ENCODE measurements at places on chromosomes 4 and X.

GRCh38 chrX:131747173-131747572, 203.3 kb downstream of the OR13H1 start:
- peak; percentile 72 for DNase-seq

DNA sequence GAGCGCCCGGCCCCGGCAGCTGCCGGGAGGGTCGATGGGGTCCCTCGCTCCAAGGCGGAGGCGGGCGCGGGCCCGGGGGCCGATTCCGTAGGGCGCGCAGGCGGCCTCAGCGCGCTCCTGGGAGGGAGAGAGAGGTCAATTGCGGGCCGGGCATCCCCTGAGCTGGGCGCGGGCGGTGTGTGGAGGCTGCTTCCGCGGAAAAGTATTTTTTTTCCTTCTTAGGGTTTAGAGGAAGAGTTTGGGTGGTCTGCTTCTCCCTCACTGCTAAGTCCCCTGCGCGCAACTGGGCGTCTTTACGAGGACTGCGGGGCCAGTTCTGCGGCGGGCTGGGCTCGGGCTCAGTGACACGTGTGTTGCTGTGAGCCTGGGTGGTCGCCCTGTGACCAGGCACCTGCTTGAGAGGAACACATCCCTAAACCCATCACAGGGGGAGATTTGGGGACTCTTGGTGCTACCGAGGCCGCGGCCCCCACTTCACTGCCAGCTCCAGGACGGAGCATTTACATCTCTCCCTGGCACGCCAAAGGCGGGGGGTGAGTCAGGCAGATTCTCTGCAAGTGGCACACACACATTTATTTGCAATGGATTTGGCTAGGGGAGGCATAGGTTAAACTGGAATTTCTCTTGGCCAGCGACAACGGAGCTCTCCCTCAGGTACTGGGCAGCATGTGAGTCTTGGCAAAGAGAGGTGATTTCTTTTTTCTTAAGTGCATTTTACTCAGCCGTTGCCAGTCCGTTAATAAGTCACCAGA, 151.2 kb upstream of the SLC4A4 start:
- DNase-seq: peak; percentile 55

- peak; percentile 47 for DNase-seq
Observed at GRCh38 chrX:15146515-15146914, 123.4 kb downstream of the ASB9 start.

- no peak for DNase-seq
Observed at GRCh38 chrX:19334945-19335626, 8.6 kb upstream of the PDHA1 start.

DNA sequence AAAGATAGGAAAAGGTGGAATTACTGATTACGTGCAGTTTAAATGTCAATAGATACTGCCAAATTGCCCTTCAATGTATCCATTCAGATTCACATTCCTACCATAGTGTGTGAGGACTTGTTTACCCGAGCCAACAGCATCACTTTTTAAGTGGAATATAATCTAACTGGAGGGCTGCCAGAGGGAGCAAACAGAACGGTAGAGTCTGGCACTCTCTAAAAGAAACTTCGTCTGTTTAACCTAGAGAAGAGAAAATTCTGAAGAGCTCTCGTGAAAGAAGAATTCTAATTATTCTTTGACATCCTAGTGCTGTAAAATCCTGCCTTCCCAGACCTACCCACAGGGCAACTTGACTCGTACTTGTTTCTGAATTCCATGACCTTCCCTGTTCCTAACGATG, 23.2 kb downstream of the SMIM43 start:
- DNase-seq: no peak

GRCh38 chrX:128805236-128805635, 718.1 kb downstream of the SMARCA1 start:
- no peak for DNase-seq

DNA sequence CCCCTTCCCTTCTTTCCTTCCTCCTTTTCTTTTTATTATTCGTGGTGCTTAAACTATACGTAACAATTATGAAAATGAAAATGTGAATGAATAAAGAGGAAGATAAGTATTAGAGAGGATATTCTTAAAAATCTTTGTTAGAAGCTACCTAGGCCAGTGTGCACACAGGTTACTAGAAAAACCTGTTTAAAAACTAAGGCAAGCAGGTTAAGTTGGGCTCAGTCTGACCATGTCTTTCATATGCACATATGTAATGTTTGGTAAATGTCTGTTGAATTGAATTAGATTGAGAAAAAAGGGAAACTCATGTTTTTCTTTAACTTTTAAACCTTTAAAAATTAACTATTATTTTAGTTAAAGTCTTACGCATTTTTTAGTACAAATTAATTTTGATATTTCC, 7.8 kb downstream of the SHROOM3 start:
- DNase-seq: no peak

- DNase-seq: no peak
Observed at GRCh38 chr4:174451718-174452296, 70.5 kb downstream of the HPGD start.

DNA sequence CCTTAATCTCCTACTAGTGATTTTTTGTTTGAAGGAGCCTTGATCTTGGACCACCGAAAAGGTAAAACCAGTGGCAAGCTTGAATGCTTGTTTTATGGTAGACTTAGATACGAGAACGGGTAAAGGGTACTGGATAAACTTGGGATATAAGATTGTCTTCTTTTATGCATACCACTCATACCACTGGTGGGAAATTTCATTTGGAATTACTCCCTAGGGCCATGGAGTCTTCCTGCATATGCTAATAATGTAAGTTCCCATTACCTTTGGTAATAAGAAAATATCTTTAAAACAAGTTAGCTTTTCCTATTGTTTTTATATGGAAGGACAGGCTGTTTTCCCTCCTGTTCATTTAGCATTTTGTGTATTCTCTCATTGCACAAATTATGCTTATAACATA, 11.7 kb downstream of the SMARCAD1 start:
- no peak for DNase-seq

DNA sequence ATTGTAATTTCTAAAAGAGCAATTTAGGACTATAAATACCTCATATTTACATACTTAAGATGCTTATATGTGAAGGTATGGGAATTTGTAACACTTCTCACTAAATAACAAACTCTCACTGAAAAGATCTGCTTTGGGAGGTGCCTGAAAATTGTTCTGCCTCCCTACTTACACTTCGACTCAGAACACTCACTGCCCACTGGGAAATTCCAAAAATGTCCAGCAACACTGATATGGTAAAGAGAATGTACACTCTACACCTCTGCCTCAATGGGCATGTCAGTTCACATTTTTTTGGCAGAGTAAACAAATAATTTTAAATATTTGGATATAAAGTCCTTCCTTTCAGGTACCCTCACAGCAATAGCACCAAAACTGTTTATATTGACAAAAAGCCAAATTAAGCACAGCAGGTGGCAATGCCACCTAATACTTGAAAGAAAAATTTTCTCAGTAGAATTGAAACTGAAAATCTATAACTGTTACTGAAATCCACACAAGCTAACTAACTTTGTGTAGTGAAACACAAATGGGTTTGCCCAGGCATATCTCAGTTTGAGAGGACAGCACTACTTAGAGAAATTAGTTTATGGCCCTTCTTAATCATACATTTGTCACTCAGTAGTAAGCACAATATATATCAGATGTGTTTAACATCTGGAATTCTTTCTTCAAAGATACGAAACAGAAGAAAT, 67.1 kb downstream of the PRDM5 start:
- no peak for DNase-seq

DNA sequence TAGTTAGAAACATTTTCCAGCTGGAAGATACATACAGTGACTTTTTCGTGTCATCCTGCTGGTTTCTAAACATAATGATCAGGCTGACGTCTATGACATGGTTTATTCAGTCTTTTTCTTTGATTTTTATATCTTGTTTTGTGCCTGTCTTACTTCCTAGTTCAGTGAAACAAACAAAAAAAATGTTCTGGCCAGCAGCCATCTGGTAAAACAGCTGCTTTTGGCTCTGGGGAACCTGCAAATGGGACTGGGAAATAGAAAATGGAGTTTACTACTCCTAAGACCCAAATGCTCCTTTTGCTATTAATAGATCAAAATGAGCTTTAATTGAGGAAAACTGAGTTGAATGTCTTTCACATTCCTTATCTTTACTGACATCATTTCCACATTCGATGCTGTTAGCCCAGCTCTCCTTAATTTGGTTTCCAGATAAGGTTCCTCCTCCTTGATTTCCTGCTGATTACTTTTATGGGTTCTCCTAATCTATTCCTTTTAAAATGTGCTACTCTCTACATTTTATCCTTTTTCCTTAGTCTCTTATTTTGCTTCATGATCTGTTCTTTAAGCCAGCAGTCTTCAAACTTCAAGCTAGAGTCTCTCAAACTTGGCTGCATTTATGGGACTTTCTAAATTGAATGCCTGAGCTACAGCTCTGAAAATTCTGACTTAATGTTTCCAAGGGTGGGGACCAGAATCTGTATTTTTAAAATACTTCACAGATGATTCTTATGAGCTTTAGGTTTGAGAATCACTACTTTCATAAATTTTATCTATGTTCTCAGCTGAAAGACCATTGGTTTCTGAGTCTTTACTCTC, 499.5 kb downstream of the ANKRD50 start:
- no peak for DNase-seq

- DNase-seq: no peak
Observed at GRCh38 chr4:158238575-158238974, 28.3 kb downstream of the TMEM144 start.

GRCh38 chr4:147354237-147354636, 126.7 kb upstream of the EDNRA start:
- DNase-seq: no peak

- no peak for DNase-seq
Observed at GRCh38 chr4:164021947-164022346, 527.5 kb downstream of the TMA16 start.

GRCh38 chr4:159048166-159048886, 54.6 kb upstream of the RAPGEF2 start:
- DNase-seq: no peak

DNA sequence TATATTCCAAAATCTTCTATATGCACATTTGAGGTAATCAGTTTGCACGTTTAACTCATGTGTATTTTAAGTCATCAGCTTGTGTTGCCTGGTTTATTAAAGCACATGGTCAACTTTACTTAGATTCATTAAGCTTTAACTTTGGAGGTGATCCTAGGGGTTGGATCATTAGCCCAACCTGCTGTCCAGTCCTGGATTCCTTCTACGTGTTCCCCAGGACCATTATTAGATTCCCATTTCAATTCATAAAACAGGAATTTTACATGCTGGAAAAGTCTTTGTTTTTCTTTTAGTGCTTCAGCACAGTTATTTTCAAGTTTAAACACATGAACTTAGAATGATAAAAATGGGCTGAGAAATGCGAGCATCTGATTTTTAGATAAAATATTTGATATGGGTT, 132.5 kb downstream of the SORBS2 start:
- no peak for DNase-seq

GRCh38 chr4:138728566-138728965, 287.0 kb upstream of the NOCT start:
- no peak for DNase-seq

DNA sequence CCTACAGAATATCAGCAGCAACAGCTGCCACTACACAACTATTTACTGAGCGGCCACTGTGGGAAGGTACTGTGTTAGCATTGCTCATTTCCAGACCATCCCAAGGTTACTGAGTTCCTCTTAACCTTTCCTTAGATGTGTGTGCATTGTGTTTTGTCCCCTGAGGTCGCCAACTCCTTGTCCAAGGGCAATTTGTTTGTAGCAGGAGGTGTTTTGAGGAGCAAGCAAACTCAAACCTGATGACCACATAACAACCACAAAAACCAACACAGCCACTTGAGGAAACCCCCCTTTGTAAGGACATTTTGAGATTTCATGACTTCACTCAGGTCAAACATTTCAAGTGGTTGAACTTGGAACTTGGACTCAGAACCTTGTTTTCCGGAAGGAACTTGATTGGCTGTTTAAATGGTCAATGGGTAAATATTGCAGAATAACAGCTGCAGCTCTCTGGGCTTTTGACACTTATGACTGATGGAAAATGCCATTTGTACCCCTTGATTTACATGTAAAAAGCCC, 122.3 kb downstream of the MID1IP1 start:
- DNase-seq: no peak

- no peak for DNase-seq
Observed at GRCh38 chr4:993111-994029, at the start of gene SLC26A1. TSS of gene SLC26A1 (minus strand) at chr4:993404. CDS start at chr4:991703, 1,701 bp downstream.

GRCh38 chr4:132101526-132101925, 1047.6 kb upstream of the PCDH10 start:
- no peak for DNase-seq

DNA sequence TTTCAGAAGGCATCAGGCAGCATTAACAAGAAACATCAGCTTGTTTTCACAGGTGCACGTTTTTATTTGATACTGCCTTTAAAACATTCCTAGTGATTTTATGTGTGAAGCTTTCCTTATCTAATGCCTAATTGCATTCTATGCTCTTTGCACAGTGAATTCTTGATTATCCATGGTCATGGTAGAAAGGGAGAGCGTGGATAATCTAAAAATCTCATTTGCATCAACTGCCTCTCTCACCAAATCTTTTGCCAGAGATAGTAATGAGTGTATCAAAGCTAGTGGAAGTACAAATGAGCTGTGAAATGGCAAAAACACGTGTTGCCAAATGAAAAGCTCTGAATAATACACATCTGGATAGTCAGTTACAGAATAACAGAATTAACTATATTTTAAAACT, 170.5 kb downstream of the NAA11 start:
- DNase-seq: no peak

GRCh38 chrX:103686199-103687072, at the start of gene MORF4L2:
TSS of gene MORF4L2 (minus strand) at chrX:103686699. CDS start at chrX:103677027, 9,672 bp downstream.
- DNase-seq: peak; percentile 80

DNA sequence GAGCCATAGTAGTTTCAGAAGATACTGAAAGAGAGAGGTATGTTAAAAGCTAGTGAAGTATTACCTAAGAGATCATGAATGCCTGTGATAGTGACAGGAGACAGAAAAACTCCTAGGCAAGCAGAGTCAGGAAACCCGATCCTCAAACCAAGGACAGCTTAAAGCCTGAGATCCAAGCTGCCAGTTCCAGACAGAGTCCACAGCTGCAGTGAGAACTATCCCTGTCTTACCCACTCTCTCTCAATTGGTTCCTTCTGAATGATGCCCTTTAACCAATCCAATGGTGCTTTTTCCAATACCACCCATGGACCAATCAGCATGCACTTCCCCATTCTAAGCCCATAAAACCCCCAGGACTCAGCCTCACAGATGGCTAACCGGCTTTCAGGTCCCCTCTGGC, 90.4 kb upstream of the PCDH10 start:
- DNase-seq: no peak

DNA sequence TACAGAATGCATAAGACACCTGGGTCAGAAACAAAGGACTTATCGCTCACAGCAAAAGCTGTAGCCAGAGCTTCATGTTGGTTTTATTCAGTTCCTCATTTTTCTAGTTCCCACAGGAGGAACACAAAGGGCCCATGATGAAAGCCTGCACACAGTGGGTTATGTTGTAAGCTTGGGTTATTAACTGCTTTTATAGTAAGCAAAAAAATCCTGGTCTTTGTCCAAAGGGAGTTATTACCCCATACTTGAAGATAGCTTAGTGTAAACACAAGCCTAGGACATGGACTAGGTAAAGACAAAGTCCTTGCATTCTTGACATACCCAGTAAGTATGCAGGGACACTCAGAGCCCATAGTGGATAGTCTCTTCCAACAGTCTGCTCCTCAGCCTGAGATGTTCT, 11.7 kb downstream of the BBS12 start:
- DNase-seq: no peak

GRCh38 chrX:17644001-17644400, 93.3 kb upstream of the SCML1 start:
- DNase-seq: no peak

- DNase-seq: no peak
Observed at GRCh38 chr4:47213106-47213505, 181.7 kb downstream of the GABRB1 start.
